ENCODE measurements at places on chromosomes 11 and 22. TPM values are rescaled to one million over a fixed set of nuclear protein-coding genes. Genes with fewer than 3 reads are reported as not detected.
A peak's percentile ranks its signal among the peaks of the same experiment; 100 is the strongest.

DNA sequence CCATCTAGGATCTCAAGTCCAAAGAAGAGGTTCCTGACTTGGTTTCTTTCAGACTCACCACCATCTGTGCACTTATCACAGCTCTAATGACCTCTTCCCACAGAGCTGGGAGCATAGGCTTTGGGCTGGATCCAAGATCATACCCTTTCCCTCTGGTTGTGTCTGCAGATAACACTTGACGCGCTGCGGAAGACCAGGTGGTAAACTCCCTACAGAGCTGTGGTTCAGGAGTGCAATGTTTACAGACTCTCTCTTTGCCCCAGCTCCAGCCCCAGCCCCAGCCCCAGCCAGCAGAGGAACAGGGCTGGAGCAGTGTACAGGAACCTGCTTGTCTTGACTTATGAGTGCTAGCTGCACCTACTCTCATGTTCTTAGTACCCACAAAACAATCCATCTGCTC lies 274.4 kb upstream of the SYN3 start:
- DNase-seq = no peak

The SEZ6L gene
- total RNA-seq = 0.13 TPM

- DNase-seq = no peak
Measured at GRCh38 chr11:86021377-86021776, 47.5 kb downstream of the PICALM start.

DNA sequence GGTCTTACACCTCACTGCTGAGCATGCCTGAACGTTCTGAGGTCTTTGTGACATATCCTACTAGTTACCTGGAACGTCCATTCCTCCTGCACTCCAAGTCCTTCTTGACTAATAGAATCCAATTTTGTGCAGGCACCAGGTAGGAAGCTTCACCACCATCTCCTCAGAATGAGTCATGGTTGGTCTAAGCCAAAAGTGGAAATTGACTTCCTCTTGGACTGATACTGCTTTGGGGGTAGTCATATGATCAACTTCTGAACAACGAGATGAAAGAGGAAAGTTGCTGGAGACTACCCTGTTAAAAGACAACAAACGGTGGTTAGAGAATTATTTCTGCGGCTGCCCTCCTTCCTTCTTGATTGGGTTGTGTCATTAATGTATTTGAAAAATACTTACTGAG lies 374.2 kb upstream of the LARGE1 start:
- DNase-seq = no peak

GRCh38 chr22:37161443-37161842 lies 11.7 kb upstream of the IL2RB start:
- DNase-seq = no peak

The VSIG2 gene
- total RNA-seq = 0.88 TPM

The OR2D2 gene
- total RNA-seq = not detected

- no peak for DNase-seq
Measured at GRCh38 chr11:57126766-57127400, 54.9 kb upstream of the LRRC55 start.

- DNase-seq = no peak
Measured at GRCh38 chr22:17012267-17012666, 4.2 kb upstream of the GAB4 start.

GRCh38 chr11:31355131-31355530 lies 14.4 kb downstream of the DCDC1 start:
- DNase-seq = no peak

DNA sequence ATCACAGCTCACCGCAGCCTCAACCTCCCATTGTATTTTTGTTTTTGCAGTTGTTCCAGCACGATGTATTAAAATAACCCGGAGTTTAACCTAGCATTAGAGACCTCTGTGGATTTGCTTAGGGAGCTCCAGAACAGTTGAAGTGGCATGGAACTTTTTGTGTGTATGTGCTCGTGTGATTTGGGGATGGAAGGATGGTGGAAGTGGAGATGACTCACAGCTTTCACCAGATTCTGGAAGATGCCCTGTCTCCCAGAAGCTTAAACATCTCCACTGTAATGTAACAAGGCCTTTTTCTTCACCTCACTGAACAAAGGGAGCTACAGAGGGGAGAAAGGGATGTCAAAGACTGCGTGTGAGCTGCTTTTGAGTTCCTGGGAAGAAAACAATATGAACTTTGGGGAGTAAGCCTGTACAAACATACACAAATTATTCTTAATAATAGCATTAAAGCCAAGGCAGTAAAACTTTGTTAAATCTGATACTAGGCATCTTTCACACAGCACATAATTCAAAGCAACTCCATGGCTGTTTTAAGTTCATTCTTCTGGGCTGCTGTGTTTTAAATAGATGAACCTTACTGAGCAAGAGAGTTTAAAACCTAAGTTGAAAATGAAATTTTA lies 226.4 kb downstream of the ADAMTS15 start:
- no peak for DNase-seq

DNA sequence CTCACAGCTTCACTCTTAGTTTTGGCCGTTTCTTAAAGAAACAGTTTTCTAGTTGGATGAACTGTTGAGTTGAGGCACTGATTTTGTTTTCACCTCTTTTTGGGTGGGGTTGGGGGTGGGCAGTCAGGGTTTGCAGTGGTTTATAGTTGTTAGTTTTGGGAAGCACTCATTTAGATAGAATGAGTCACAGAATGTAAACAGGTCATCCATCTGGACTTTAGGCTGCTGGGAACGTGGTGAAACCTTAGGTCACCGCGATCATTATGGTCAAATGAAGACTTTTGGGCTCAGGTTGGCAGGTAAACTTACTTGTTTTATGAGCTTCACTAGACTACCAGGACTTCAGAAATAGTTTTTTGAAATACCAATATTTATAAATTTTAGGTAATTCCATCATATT lies 48.4 kb downstream of the CSTPP1 start:
- no peak for DNase-seq

- DNase-seq = peak; percentile 80
Measured at GRCh38 chr11:8018484-8019313, 31.6 kb downstream of the EIF3F start.

DNA sequence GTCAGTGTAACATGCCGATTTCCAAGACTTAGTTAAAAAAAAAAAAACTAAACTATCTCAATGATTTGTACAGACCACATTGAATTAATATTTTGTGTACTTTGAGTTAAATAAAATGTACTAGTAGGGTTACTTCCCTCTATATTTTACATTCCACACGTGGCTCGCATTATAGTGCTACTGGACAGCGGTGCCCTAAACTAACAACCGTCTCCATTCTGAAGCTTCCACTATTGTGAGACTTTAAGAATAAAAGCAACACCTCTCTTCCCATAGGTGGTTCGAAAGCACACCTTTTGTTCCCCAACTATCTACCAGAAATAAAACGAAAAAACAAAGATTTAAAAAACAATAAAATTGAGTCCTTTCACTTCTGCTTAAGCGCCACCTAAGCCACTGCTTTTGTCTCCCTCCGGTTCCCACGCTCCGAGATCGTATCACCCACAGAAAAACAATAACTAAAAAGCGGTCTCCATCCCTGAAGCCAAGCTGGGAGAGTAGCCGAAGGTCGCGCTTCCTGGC lies 380 bp upstream of the TTC17 start:
- no peak for DNase-seq

DNA sequence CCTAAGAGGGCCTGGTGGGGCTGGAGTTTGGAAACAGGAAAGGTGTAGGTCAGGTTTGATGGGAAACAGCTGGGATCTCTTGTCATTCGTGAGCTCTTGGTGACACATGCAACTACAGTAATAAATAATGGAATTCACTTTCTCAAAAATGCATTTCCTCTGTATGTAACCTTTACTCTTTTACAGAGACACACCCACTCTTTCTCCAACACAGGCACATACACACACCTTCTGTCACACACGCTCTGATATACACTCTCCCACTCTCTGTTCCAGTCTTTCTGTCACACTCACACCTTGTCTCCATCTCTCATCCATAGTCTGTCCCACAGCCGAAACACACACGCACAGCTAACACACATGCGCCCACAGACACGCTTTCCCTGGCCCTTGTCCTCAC lies 6.6 kb upstream of the C22orf42 start:
- DNase-seq = no peak

DNA sequence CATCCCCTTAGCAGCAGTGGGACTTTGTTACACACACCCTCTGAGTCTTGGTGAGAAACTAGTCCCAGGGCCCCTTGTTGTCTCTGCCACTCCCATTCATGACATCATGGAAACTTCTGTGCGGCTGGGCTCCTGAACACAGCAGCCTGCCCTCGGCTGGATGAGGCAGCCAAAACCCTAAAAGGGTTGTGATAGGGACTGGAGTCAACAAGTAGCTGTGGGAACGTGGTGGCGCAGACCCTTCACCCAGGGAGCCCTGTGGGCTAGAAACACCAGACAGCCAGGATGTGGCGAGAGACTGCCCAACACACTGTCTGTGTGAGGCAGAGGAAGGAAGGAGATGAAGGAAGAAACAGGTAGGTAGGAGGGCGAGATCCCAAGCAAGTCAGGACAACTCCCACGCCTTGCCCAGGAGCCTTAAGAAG lies 3.9 kb downstream of the CD3D start:
- DNase-seq = no peak

DNA sequence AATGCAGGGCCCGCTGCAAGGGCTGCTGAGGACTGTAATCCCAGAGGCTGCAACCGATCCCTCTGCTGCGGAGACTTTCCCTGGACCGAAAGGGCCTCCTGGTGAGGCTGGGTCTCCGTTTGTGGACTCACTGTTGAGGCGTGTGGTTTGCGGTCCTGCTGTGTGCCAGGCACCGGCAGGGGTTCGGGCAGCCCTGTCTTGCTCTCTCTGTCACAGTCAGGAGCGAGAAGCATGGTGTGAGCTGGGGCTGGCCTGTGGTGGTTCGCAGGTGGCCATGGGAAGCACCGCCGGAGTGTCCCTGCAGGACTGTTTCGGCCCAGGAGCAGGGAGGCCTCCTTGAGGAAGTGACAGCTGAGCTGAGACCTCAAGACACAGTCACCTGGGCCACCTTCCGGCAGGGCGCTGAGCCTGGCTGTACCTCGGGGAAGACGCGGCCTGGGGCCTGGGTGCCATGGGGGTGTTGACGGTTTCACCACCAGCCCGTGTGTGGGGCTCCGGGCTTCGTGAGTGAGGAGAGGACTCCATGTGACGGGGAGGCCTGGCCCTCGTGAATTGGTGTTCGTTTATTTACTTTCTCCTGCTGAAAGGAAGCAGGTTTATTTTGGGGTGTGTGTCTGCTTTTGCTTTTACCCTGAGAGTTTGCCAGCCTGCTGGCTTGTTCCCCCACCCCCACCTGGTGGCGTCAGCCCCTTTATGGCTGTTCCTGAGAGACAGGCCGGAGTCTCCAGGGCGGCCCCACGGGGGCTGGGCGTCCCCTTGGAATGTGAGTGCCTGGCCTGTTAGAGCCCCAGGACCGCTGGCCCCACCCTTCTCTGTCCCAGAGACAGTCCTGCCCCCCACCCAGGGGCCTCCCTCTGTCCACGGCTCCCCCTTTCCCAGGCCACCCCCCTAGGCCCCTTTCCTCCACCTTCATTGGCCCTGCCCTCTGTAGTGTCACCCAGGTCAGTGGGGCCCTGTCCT lies 122.5 kb downstream of the KCNQ1OT1 start:
- DNase-seq = peak; percentile 21

DNA sequence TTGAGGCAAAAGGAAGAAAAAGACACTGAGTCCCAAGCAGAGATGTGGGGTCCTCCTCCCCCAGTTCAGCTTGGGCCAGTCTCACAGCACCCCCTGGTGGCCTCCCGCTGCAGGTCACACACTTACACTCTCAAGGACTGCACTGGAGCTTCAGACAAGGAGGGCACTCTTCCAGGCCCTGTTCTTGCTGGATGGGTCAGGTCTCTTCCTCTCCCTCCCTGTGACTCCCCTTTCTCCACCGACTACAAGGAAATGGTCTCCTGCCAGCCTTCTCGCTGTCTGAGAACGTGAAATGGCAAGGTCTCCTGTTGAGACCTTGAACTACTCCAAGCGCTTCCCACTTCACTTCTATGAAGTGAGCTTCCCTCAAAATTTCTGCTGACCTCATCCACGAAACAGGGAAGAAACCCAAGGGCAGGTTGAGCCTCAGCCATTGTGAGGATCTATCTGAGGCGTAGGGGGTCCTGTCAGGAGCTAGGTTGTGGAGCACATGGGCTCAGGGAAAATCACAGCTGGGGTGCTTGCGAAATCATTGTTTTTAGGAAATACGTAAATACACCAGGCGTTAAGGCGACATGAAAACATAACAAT lies 11.2 kb upstream of the IGLL1 start:
- peak; percentile 65 for DNase-seq

GRCh38 chr11:47004595-47005033 lies 68.1 kb downstream of the CSTPP1 start:
- peak; percentile 83 for DNase-seq

- DNase-seq = peak; percentile 34
Measured at GRCh38 chr11:116454020-116454645, 318.7 kb downstream of the BUD13 start.

- peak; percentile 76 for DNase-seq
Measured at GRCh38 chr22:33853200-33854097, 66.8 kb downstream of the LARGE1 start.
